ENCODE measurements at places on chromosomes 6 and 20.
A peak's percentile ranks its signal among the peaks of the same experiment; 100 is the strongest.

- no peak for DNase-seq
These were observed 750.4 kb downstream of the QKI start for GRCh38 chr6:164164876-164165275.

GRCh38 chr20:62396367-62397239, 9.7 kb downstream of the RPS21 start:
- DNase-seq, result no peak

DNA sequence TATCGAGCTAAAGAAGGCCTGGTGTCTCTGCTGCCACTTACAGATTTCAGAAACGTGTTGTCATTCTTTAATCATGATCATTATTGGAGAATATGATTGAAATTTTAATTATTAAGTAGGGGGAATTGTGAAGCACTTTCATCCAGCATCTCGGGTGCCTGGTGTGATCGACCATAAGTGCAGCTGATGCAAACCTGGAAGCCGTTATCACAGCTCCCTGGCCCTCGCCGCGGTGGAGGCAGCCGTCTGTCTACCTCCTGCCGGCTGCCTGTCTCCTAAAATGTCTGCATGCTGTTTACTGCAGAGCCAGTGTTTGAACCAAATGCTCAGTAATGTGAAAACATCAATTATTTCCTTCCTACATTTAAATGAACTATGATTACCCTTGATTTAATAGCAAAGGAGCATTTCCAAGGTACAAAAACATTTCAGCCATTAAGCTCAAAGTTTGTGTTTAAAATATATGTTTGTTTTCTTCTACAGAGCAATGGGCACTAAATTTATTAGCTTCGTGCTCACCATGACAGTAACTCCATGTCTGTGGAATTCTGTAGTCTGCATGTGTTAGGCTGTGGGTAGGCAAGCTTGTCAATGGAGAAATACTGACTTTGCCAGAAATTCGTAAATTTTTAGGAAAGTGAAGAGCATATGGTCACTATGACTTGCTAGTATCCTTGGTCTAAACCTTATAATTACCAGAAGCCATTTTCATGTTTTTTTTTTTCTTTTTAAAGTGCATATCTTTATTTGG, 184.5 kb upstream of the AGPAT4 start:
- no peak for DNase-seq

GRCh38 chr6:89630488-89630887, 8.1 kb downstream of the LYRM2 start:
- DNase-seq, result peak; percentile 35

DNA sequence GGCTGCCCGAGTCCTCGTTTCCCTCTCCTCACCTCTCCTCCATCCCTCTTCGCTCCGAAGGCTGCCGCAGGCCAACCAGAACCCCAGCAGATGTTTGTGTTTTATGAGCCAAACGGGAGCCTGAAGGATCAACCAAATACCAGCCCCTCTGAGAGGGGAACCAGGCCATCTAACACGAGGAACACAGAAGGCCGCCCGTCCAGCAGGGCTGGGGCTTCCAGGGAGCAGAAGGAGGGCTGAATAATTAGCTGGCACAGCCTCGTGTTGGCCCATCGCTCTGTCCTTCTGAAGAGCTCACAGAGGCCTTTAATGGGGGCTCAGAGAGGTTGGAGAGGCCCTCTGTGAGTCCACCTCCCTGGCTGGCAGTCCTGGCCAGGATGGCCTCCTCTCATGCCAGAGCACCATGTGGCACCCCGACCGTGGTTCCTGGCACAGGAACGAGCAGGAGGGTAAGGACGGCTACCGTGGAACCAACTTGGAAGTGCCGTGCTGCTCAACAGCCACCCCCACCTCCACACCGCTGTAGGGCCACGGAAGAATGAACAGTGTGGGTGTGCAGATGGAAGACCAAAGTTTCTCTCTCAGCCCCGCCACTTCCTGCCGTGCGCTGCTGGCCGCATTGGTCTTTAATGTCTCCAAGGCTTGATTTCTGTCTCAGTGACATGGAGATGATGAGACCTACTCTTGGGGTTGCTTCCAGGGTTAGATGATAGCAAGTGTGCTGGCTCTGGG, 155.2 kb downstream of the SCML4 start:
- DNase-seq, result no peak

DNA sequence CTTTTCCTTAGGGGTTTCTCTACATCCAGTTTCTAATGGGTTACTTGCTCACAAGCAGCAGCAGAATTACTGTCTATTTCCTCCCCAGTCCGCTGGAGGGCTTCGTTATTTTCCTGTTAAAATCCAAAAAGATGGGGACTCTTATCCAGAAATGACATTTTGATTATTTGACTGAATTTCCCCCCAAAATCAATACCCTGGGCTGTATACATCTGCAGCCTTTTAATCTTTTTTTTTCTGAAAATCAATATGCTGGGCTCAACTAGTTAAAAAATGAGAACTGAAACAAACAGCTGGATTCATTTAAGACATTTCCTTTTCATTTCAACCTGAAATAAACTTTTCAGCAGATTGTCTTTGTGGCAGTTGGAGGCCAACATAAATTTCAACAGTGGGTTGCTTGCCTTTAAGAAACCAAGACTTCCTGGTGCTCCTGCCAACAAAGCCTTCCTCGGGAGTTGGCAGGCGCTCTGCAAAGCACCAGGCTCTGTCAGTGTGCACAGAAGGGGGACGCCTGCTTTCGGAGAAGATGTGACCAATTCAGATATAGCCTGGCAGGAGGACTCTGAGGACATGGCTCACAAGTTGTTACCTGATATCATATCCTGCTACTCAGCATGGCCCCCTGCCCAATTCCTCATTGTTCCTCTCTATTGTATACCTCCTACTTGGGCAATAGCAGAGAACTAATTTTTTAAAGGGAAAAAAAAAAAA, 204.7 kb upstream of the ARG1 start:
- peak; percentile 35 for DNase-seq

DNA sequence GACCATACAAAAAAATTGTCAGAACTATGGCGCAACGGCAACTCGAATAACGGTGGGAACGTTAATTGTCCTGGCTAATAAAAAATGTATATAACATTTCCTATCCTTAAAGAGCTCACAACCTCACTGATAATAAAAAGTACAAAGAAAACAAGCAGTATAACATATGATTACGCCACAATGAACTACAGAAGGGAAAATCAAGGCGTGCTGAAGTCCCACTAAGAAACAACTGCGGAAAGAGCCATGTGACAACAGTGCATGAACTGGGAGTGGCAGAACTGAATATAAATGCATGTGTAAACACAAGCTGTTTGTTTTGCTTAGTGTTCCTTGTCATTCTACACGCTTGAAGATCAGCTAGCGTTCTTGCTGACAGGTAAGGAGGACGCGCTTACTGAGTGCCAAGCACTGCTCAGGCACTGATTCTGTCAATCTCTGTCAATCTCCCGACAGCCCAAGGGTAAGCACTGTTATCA, 466 bp upstream of the PSMB1 start:
- DNase-seq, result no peak

Measured in caudate nucleus (tissue), 63 donors.